Cerebellar cortex (tissue), 1 donor: ENCODE measurements at places on chromosomes 1 and 21.
A peak's percentile ranks its signal among the peaks of the same experiment; 100 is the strongest.

DNA sequence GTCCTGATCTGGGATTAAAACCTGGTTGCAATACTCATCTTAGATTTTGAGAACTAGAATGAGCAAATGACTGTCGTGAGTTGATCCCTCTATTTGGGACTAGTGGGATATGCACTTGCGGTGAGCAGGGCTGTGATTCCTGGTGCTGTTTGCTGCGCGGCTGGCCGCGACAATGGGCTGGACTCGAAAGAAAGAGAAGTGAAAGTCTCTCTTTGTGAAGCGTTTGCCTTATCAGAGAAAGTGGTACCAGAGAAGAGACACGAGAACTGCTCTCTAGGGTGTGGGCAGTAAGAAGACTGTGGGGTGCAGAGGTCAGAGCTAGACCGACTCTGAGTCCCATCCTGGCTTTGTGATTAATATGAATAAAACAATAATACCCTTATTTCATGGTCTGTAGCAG is 8.6 kb downstream of the ST6GALNAC3 start:
- DNase-seq, result no peak

DNA sequence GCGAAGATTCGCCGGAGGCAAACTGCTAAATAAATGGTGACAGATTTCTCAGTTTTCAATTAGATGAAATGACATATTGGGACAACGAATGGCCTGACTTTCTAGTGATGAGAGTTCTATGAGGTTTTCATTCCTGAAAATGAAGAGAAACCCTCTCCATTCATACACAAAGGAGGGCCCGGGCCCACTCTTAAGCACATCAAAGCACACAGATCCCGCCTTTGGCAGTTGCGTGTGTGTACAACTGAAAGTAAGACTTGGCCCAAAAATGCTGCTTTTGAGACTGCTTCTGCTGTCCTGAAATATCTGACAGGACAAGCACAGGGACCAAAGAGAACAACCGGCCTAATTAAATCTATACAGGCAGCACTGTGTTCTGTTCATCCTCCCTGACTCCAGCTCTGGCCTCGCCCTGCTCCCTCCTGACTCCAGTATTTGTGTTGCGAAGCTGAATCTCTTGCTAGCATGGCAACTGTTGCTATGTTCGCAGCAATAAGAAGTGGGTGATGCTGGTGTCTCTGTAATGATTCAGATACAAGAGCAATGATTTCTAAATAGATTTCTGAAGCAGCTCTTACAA is 7.4 kb downstream of the LRRC53 start:
- no peak for DNase-seq

DNA sequence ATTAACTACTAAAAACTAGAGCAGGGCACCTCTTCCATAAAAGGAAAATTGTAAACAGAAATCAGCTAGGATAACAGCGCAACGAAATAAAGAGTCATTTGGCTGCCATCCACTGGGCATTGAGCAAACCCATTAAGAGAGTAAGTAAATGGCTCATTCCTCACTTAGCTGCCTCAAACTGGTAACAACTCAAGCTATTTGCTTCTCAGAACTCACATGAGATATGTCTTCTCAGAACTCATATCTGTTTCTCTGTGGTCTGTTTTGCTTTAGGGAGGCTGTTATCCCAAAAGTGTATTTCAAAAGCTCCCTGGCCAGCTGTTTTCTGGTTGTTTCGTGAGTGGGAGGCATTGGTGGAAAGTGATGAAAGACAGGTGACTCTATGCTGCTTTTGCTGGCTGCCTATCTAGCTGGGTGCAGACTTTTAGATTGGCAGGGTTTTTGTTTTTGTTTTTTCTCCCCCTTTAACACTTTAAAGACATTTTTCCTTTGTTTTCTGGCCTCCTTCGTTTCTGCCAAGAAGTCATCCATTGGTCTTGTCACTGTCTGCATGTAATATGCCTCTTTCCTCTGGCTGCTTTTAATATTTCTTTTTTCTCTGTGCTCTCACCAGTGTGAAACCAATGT is 269.2 kb upstream of the RGS18 start:
- no peak for DNase-seq

GRCh38 chr1:36257375-36257767 is 33.1 kb downstream of the THRAP3 start:
- no peak for DNase-seq

GRCh38 chr1:219404629-219405028 is 208.3 kb downstream of the ZC3H11B start:
- no peak for DNase-seq

DNA sequence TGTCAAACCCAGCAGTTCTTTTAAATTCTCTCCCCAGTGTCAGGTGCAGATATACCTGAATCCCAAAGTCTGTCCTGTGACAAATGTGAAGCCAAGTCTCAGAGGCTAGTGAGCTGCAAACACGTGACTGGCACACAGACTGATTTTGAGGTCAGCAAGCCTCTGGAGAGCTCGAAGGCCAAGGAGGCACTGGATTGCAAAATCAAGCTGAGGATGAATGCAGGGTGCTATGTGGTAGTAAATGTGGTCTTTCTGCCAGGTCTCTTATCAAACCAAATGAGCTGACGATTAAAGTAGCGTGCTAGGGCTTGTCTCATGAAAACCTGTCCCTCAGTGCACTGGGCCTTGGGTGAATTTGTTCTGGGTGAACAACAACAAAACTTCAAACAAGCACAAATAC is 20.6 kb downstream of the GPR3 start:
- DNase-seq, result no peak

DNA sequence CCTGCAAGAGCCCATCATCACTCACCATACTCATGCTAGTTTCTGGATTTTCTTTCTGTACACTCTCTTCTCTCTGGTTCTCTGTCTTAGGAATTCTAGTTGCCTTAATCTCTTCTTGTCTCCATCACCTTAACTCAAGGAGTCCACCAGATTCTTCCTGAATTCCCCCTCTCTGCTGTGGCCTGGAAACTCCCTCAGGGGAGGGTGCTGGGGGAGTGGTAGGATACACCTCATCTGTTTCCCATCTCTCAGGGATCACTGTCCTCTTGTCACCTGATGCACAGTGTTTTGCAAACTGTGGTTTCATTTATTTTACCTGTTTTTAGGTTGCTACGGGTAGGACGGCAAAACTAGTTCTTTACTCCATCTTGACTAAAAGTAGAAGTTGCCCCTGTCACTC is 6.6 kb upstream of the GNG12 start:
- no peak for DNase-seq

DNA sequence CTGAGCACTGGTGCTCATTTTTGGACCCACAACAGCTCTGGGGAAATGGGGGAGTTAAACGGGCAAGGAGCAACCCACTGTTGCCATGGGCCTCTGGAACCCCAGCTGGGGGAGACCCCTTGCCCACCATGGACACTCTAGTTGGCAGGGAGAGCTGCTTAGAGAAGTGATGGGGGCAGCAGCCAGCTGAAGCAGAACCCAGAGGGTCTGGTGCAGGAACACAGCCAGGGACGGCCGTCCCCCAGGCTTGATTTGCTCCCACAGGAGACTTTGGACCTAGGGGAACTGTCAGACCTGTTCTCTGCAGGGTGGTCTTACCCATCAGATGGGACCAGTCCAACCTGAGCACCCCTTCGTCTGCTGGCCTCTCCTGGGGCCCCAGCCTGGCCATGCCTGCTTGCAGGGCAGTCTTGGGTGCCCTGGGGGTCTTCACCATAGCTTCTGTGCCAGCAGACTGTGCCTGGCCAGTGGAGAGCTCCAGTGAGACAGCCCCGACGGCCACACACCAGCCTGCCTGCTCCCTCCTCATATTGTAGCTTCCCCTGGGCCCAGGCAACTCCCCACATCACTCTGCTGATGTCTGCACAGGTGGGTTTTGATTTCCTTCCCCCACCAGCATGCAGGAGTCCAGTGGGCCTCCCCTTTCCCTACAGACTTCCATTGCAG is 11.3 kb downstream of the SPATC1L start:
- DNase-seq, result no peak

- DNase-seq, result no peak
Observed at GRCh38 chr1:99657213-99658030, 11.5 kb downstream of the PALMD start.

GRCh38 chr1:40897513-40897912 is 35.4 kb upstream of the CITED4 start:
- no peak for DNase-seq

DNA sequence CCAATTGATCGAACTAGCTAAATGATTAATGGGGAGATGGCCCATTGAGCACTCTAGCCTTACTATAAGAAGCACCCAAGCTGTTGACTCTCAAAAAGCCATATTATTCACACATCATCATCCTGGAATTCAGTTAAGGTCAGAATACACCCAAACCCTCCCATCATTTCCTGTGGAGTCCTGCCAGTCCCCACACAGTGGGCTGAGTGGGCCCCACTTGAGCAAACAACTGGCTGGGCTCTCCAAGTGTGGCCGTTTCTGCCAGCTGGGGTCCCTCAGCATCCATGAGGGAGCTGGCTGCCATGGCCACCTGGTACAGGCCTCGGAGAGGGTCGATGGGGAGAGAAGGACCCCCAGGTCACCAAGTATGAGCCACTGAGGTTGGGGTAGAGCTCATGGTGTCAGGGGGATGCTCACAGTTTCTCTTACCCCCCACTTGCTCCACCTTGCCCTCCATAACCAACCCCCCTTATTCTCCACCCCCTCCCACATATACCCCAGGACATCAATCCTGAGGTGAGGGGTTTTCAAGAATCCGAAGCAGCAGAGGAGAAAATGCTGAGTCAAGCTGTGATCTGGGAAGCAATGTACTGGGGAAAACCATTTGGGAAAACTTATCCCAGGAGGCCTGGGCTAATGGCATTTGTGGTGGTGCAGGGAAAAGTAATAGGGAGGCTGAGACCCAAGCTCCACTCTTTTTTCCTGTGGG is 60.3 kb downstream of the UBE2T start:
- DNase-seq, result no peak

- no peak for DNase-seq
Observed at GRCh38 chr21:43913928-43914327, 48.9 kb downstream of the AGPAT3 start.

DNA sequence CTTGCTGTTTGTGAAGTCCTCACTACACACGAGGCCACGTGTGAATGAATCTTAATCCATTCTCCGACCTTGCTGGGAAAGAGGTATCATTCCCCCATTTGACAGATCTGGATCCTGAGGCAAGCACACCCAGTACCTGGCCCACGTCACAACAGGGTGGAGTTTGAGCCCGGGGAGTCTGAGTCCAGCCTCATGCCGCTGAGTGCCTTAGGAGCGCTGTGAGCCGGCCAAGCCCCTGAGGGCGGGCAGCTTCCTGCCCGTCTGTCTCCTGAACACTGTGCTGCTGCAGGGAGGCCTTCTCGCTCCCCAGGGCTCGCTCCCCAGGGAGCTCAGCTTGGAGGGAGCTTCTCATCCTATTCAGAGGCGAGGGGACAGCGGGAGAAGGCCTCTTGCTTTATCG is 29.7 kb downstream of the SLC45A1 start:
- no peak for DNase-seq

GRCh38 chr1:115829023-115829674 is 11.8 kb downstream of the NHLH2 start:
- DNase-seq, result peak; percentile 87

- DNase-seq, result no peak
Observed at GRCh38 chr1:78475888-78476610, 14.7 kb upstream of the PTGFR start.

DNA sequence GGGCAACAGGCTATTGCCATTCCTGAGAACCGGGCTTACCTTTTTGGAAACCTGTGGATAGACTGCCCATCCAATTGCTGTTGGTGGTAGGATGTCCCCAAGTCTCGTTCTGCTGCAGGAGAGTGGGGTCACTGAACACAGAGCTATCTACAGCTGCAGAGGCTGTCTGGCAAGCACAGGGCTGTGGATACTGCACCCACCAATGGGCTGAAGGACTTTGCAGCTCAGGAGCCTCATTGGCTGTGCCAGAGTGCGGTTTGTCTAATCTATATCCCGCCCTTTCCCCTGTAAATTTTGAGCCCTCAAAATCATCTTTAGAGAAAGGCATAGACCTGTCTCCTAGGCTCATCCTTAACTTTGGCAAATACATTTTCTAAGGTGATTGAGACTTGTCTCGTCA is 15.3 kb downstream of the RNF187 start:
- no peak for DNase-seq

- DNase-seq, result no peak
Observed at GRCh38 chr21:14308234-14308633, 74.7 kb downstream of the HSPA13 start.

GRCh38 chr1:172680733-172681275 is 21.9 kb downstream of the FASLG start:
- no peak for DNase-seq

DNA sequence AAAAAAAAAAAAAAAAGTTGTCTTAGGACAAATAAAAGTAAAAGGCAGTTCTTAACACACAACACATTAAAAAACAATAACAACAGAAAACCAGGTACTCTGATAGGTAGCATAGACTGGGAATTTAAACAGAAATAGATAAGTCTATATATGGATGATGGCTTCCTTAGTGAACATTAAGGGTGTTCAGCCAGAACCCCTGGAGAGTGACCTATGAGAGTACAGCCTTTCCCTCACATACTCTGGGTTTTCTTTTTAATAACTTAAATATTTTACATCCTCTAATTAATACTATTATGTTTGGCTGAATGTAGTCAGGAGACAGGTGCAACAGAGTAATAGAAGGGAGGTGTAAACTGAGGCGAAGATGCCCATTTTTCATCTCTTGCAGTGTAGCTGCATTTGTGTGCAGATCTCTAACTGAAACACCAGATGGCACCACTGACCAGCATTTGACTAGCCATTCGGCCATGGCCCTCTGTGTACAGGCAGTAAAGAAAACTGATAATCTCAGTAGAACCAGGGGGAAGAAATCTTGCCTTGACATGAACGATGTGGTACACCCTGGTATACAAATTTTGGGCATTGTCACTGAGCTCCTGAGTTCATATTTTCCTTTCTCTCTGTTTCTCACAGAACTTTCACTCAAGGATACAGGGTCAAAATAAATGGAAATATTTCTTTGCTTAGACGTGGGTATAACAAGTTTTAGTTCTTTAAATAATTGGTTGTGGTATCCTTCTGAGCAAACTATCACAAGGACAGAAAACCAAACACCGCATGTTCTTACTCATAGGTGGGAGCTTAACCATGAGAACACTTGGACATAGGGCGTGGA is 7.6 kb downstream of the TTF2 start:
- peak; percentile 61 for DNase-seq

GRCh38 chr1:2255047-2255419 is 26.9 kb downstream of the SKI start:
- no peak for DNase-seq

DNA sequence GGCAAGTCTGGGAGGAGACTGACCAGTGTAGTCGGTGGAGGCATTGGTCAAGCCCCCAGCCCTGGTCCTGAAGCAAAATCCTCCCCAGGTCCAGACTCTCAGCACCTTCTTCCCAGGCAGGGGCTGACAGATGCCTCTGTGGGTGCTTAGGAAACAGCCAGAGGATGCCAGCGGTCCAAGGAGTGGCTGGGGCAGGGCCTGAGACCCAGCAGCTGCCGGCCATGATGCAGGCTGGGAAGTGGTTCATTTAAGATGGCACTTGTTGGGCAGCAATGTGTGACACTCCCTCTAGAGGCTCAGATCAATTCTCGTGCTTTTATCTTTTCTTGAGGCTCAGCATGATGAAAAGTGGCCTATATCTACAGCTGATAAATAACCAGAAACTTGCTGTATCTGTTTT is 165.0 kb upstream of the VAMP3 start:
- no peak for DNase-seq
